ENCODE measurements at places on chromosomes 1 and 21.

GRCh38 chr1:115133440-115133839 is 44.1 kb upstream of the TSPAN2 start:
- no peak for DNase-seq

DNA sequence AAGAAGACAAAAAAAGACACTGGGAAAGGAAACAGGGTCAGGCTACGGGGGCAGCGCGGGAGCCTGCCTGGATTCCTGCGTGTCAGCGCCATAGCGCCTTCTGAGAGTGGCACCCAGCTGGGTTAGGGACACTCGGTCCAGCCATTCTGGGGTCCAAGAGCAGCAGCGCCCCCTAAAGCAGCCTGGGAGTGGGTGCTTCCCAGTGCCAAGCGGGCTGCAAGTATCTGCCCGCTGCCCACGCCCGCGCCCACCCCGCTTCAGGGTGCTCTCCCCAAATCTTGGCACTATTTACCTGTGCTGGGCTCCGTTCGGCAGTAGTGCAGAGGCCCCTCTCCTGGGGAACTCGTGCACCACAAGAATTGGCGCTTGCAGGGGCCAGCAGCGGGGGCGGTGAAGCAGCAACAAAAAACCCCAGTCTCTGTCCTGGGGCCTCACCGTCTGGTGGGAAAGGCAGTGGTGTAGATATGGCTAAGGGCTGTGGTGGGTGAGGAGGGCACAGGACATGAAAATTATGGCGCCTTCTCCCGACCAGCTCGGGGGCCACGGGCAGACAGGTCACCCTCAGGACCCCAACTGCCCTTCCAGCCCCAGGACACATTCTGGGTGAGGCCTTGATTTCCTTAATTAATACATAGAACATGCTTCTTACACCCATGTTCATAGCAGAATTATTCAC is 24.1 kb upstream of the LBR start:
- no peak for DNase-seq

DNA sequence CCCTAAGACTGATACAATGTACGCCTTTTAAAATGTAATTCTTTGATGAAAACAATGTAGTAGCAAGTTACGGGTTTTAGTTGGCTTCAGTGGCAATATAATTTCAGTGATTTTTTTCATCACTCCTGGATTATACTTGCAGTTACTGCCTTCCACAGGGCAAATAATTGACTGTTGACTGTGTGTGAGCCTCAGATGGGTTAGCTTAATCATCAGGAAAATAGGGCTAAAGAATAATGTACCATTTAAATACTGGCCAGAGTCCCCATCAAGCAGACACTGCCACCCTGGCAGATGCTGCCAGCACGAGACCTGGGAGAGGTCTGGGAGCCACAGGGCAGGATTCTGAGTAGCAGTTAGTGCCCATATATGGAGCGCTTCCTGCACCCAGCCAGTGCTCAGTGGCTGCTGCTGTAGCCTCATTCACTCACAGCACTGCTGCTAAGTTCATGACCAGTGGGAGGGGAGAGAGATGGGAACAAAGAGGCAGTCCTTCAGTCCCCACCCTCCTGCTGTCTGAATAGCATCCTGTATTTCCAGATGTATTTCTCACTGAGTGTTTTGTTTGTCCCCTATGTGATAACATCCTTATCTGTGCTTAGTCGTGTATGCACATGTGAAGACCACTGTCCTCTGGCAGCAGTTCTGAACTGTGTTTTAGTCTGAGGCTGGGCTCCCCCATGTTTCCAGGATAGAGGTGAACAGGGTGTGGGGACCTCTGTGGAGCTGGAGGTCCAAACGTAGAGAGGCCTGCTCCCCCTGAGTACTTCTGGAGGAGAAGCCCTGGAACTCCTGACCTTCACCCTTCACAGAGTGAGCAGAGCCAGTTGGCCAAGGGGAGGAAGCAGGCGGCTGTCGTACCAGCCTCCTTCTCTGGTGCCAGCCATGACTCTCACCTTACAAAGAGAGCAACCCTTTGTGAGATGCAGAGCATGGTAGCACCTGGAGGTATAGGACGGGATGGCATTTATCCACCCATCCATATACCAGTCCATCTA is 80.4 kb downstream of the ADARB1 start:
- no peak for DNase-seq

DNA sequence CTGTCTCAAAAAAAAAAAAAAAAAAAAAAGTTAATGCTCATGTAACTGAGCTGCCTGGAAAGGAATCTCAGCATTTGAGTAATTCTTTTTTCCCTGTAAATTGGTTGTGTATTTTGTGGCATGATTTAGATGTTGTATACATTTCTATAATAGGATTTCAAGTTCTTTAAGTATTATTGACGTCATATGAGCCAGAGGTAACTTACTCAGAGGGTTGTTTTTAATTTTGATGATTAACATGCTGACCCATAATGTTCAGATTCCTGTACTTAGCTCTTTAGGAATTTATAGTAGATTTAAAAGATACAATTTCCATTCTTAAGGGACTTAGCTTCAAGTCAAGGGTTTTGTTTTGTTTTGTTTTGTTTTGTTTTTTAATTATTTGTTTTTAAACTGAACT is 120.4 kb downstream of the CACHD1 start:
- DNase-seq: no peak

- DNase-seq: no peak
Observed at GRCh38 chr1:116574581-116575291, 3.9 kb upstream of the CD58 start.

- DNase-seq: no peak
Observed at GRCh38 chr1:90074137-90074536, 79.2 kb downstream of the ZNF326 start.

DNA sequence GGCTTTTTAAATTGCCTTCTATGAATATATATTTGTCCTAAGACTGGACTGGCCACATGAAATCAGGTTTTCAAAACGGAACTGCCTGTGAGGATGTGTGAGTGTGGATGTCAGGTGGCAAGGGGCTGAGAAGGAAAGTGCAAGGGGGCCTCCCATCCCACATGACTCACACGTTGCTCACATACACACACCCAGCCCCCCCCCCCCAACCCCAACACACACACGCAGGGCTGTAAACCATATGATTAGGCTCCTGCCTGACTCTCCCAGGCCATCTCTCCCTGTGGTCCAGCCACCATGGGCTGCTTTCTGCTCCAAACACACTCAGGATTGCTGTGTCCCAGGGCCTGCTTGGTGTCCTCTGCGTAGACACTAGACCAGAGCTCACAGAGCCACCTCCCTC is 22.4 kb downstream of the DEGS1 start:
- peak; percentile 30 for DNase-seq

- no peak for DNase-seq
Observed at GRCh38 chr1:17137441-17137840, 18.2 kb upstream of the PADI2 start.

GRCh38 chr1:154777154-154777553 is 92.9 kb downstream of the KCNN3 start:
- DNase-seq: no peak

DNA sequence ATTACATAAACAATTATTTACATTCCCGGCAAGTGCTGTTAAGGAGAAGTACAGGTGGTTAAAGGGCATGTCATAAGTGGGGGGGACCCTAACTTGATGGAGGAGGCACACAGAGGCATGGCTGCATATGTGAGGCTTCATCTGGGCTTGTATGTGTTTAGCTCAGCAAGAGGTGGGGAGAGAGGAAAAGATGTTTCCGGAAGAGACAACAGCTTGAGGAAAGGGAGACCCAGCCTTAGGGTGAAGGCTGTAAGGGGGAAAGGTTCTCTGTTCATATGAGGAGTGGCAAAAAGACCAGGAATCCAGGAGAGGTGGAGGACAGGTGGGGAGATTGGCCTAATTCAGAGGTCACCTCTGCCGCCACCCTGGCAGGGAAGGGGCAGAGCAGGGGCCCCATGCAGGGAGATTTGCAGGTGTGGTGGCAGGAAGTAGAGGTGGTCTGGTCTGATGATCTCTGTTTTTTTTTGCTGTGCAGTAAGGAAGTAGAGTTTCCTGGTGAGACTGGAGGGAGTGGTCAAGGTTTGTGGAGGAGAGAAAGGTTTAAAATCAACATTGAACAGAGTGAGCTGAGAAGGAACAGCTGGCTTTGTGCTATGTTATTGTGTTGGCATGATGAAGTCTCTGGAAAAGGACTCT is 9.0 kb downstream of the TRAF5 start:
- DNase-seq: no peak

GRCh38 chr1:241773991-241774390 is 74.0 kb upstream of the EXO1 start:
- no peak for DNase-seq

DNA sequence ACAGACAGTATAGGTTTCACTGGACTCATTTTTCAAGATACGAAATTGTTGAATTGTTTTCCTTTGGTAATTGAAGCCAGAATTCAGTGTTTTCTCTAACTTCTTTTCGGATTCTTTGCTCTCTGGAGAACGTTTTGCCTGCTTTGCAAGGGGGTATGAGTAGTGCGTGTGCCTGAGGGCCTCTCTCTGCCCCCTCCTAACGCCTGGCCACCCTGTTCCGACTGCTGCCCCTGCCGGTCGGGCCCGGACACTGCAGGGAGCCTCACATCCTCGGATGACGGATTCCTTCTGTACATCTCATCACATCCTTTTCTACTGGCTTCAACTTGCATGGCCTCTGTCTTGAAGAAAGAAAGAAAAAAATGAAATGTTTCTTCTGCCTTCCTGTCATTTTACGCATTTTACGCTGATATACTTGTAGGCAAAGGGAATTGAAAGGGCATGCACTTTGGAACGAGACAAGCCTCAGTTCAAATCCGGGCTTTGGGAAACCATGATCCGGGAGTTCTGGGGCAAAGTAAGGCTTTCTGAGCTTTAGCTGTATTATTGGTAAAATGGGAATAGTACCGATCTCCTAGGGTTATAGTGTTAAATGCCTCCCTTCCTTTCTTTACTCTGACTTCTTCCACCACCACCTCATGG is 65.1 kb downstream of the DISC1 start:
- no peak for DNase-seq

GRCh38 chr1:11918799-11919519 is 7.3 kb downstream of the KIAA2013 start:
- no peak for DNase-seq

DNA sequence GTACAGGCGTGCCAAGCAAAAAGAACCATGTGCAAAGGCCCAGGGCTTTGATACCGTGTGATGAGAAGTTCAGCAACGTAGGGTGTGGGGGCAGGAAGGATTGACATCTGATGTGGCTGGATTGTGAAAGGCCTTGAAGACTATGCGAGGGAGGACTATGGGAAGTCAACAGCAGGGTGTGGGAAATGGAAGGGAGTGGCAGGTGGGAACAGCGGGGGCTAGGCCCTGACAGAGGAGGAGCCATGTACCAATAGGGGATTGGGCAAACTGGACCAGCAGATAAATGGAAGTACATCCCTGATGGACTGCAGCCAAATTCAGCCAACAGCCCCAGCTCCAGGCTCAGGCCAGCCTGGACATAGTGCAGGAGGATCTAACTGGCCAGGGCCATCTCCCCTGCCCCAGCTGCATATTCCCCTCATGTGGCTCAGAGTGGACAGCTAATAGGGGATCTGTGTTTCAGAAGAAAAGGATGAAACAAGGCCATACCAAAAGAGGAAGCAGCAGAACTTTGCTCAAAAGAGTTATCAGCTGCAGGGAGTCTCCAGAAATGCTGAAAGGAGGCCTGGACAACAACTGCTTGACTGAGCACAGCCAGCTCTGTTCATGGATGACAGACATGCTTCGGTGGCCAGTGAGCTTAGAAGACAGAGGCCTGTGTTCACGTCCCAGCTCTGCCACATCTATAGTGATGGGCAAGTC is 140.2 kb upstream of the SGIP1 start:
- DNase-seq: no peak

DNA sequence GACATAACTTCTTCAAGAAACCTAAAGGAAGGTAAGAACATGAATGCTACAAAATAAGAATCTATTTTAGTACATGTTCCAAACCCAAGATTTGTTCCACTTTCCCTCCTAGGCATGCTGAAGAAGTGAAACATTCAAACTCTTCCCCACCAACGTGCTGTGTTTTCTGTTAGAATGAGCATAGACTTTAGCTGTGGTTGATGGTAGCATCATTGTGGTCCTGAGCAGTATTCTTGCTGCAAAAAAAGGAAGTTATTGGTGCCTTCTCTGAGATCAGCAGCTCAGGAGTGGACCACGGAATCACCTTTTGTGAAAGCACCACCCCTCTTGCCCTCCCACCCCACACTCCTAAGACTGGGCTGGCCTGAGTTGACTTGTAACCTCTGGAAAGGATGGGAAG is 100.4 kb upstream of the POGK start:
- DNase-seq: no peak

GRCh38 chr1:232033285-232033684 is 406.7 kb downstream of the DISC1 start:
- DNase-seq: no peak

- no peak for DNase-seq
Observed at GRCh38 chr1:121595089-121595488, 410.3 kb downstream of the SRGAP2C start.

DNA sequence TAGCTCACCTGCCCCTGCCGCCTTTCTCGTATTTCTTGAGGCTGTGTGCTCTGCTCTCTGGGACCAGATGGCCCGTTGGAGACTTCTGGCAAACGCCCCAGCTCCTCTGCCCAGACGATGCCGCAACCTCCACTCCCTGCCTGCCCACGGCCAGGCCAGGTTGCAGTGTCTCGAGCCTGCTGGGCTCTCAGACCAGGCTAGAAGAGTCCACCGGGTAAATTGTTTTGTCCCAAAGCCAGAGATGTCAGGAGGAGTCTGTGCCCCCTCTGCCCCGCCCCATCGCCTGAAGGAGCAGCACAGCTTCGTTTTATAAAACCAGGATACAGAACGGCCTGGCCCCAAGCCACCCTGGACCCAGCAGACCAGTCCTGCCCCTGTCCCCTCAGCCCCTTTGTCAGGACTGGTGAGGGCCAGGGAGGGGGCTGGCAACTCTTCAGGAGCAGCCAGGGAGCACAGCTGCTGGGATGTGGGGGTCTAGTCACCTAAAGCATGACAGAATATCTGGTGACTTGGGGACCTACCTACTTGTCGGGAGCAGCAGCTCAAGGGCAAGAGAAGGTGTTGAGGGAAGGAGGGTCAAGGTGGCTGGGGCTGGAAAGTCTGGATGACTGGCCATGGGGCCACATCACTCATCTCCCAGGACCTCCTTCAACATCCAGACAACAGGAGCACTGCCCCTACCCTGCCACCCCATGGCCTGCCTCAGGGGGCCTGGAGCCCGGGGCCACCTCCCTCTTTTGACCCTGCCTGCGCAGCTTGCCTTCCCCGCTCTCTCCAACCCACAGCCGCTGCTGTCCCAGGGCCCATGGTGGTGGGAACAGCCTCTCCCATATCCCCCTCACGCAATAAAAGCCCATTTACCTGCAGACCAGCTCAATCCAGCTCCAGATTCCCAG is 33.9 kb upstream of the LBR start:
- DNase-seq: no peak

GRCh38 chr1:35298464-35298863 is 30.0 kb downstream of the ZMYM4 start:
- no peak for DNase-seq

- no peak for DNase-seq
Observed at GRCh38 chr1:85085417-85085816, 37.1 kb upstream of the MCOLN3 start.

GRCh38 chr1:30081379-30082102 is 641.8 kb downstream of the MATN1 start:
- DNase-seq: no peak

DNA sequence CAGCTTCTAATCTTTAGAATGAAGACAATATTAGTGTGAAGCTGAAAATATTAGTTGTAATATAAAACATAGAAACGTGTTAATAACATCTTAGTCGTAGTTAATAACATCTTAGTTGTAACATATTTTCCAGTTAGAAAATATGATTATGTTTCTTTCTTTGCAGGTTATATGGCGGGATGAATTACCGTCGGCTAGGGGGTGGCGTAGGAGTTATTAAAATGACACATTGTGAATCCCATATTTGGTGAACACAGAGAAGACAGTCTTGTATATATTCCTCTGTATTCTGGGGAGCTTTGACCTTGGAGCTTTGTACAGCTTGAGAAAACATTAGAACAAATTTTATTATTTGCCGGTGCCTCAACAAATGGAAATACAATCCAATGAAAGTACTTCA is 39.5 kb upstream of the DARS2 start:
- no peak for DNase-seq

Data from stimulated activated CD4-positive, alpha-beta T cell treated with anti-CD3 and anti-CD28 coated beads, Interleukin-15, amount 100 ng/mL, for 48 hours (primary cell).